ENCODE measurements at places on chromosomes 6 and 20.

DNA sequence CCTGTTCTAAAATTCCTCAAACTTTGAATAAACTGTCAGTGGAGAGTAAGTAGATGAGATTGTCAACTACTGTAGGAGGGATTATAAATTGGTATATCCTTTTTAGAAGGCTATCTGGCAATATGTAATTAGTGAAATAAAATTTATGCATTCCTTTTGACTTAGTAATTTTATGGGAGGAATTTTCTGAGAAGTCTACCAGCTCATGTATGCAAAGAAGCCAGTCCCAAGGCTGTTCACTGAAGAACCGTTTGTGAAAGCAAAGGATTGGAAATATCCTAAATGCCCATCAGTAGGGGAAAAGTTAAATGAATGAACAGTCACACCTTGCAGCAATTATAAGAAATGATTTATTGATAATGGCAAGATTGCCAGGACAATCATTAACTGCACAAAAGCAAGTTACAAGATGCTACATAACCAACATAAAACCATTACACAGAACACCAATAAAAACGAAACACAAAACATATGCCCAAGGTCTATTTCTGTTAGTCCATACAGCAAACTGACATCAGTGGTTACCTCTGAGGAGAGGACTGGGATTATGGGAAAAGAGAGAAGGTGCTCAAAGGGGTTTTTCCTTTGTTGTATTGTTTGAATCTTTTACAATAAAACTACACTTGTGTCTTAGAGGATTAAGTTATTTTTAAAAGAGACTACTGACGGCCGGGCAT, 4.6 kb upstream of the DSTN start:
- no peak for DNase-seq

- peak; percentile 75 for DNase-seq
Measured at GRCh38 chr20:50186151-50186885, 4.3 kb upstream of the CEBPB start.

- peak; percentile 62 for DNase-seq
Measured at GRCh38 chr6:28443112-28443773, at the start of gene ZSCAN23. Gene ZSCAN23, minus strand, starts transcription at chr6:28443491. Its CDS starts 7,225 bp downstream, at chr6:28436266.

DNA sequence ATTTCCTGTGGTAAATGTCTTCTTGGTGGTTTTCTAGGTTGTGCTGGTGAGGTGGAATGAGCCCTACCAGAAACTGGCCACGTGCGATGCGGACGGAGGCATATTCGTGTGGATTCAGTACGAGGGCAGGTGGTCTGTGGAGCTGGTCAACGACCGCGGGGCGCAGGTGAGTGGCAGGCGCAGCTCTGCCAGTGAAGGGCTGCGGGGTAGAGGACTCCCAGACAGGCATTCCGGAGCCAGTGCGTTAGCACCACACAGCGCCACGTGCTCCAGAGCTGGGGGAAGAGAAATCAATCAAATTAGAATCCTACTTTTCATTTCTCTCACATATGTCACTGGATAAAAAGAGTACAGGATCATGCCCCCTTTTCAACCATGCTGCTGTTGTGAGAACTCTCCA, 100.8 kb downstream of the TULP4 start:
- DNase-seq: no peak

GRCh38 chr6:100846276-100846675, 34.9 kb downstream of the ASCC3 start:
- DNase-seq: no peak

DNA sequence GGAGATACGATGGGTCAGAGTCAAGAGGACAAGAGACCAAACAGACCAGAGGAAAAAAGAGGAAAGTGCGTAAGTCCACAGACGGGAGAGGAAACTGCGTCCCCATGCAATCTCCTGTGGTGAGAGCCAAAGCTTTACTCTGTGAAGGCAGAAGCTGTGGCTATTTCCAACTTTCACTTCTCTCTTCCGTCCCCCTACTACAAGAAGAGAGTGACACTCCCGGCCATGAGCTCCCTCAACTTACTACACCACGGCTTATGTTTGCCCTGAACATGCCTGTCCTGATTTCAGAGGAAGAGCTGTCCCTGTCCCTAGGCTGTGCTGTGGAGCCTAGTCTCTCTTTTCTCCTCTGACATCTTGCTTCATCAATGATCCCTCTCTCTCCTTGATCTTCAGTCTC, 11.5 kb upstream of the SSR1 start:
- no peak for DNase-seq

- DNase-seq: no peak
Measured at GRCh38 chr20:11186301-11187008, 512.7 kb upstream of the JAG1 start.
